ENCODE measurements at places on chromosomes 12 and 14. TPM values are rescaled to one million over a fixed set of nuclear protein-coding genes. Genes with fewer than 3 reads are reported as not detected.

The LRRC74A gene
- polyA plus RNA-seq, result not detected

The CFAP73 gene
- polyA plus RNA-seq, result not detected

The TSPAN19 gene
- not detected for polyA plus RNA-seq

The KRT73 gene
- not detected for polyA plus RNA-seq

The SLC25A47 gene
- 0.27 TPM for polyA plus RNA-seq

The IFT81 gene
- 8.7 TPM for polyA plus RNA-seq

The SYNDIG1L gene
- polyA plus RNA-seq, result 0.78 TPM

The BTG1 gene
- 72.6 TPM for polyA plus RNA-seq

The DNAI7 gene
- 0.70 TPM for polyA plus RNA-seq

The MEG3 gene
- 33.5 TPM for polyA plus RNA-seq

The MYH6 gene
- not detected for polyA plus RNA-seq

The BCL2L14 gene
- not detected for polyA plus RNA-seq

The C1S gene
- 8.6 TPM for polyA plus RNA-seq

The LPAR5 gene
- 2.0 TPM for polyA plus RNA-seq

The PPP1R3E gene
- polyA plus RNA-seq, result 22.2 TPM

The SLCO1B1 gene
- not detected for polyA plus RNA-seq

The LBHD2 gene
- not detected for polyA plus RNA-seq
